ENCODE measurements at places on chromosomes 12 and 14.

GRCh38 chr12:28253161-28253641, 62.9 kb downstream of the CCDC91 start:
- peak; percentile 83 for DNase-seq

DNA sequence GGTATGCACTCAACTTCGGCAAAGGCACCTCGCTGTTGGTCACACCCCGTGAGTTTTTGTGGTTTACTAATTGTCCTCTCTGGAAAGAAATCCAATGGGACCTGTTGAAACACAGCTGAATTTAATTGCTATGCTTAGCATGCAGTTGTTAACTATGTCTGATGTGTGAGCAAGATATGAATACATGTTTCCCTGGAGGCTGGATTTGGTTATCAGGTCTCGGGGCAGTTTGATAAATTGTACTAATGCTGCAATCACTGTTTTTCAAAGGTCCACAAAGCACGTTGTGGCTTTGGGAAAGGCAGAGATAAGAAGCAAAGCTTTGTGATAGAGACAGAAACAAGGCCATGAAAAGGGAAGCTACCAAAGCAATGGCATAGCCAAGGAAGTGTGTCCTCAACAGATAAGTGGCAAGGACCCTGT, 91.3 kb downstream of the DAD1 start:
- no peak for DNase-seq

DNA sequence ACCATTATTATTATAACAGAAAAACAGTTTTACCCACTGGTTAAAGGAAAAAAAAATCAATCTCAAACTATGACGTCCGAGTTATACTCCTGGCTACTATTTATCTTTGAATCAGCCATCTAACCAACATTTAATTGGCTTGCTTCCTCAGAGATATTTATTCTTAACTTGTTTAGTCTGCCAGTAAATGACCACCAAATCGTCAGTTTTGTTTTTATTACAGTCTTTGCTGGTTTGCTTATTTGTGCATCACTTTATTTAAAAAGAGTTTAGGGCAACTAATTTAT, 71.2 kb downstream of the RASSF8 start:
- no peak for DNase-seq

DNA sequence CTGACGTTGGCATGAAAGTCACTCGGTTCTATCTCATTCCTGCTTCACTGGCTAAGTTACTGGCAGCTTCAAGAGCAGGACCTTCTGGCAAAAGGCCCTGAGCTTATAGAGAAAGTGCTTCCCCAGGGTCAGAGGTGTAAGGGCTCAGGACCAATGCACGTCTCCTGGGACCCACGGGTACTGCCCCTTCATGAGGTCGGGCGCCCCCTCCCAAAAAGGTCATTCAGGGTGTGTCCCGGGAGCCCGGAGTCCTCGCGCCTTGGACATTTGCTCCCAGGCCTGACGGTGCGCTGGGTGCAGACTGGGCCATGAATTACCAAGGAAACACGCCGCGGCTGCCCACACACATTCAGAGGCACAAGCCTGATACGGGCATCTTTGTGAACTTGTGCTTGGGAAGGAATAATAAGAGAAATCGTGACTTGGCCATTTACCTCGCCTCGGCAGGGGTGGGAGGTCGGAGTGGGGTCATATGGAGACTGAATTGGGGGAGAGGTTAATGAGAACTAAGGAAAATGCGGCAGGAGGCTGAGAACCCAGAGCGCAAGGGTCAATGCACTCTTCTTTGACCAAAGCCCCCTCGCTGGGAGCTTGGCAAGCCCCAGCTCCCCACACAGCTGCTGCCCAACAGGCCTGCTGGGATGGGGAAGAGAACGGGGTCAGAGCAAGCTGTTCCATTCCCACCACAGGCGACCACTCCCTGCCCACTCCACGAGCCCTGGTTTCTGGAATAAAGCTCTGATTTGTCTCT, 15.7 kb upstream of the SLC6A12 start:
- no peak for DNase-seq

DNA sequence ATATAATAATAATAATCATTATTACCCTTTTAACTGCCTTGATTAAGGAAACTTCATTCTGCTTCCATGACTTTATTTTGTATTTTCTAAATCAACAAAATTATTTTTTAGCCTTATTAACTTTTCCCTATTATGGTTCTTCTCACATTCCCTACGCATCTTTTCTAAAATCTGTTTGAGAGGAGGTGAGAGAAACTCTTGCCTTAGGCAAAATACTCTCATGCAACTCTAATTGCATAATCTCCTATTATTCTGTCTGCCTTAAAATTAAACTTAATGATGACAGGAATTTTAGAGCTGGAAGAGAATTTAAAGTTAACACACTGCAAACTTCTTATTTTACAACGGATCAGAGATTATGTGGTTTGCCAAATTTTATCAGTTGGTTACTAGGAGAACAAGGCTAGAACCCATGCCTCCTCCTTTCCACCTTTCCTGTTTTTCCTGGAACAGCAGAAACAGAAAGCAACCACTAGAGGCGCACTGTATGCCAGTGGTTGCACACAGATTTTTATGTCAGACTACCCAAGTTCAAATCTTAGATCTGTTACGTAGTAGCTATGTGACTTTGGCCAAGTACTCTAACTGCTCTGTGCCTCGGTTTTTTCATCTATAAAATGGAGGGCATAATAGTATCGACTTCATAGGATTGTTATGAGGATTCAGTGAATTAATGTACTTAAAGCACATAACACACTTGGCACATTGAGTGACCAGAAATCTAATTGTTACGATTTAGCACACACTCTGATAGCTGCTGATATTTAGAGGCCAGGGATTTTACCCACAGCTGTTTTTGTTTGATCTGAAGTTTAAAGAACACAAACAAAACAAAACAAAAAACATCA, 4.3 kb upstream of the BRMS1L start:
- peak; percentile 46 for DNase-seq

DNA sequence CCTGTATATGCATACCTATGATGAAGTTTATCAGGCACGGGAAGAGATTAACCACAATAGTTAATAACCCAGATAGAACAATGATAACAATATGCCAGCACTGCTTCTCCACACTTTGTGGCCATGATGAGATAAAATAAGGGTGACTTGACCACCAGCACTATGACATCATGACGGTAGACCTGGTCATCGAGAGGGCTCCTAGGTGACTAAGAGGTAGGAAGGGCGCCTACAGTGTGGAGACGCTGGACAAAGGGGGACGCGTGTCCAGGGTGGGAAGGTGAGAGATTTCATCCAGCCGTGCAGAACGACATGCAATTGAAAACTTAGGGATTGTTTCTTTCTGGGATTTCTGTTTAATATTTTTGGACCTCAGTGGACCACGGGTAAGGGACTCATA, 221.8 kb upstream of the RTL1 start:
- no peak for DNase-seq

- DNase-seq: no peak
These were observed 63.2 kb downstream of the PTCSC3 start for GRCh38 chr14:36113341-36113740.

- no peak for DNase-seq
These were observed 21.4 kb upstream of the SEL1L start for GRCh38 chr14:81555051-81555450.

GRCh38 chr12:122880155-122880667, 15.7 kb downstream of the VPS37B start:
- peak; percentile 88 for DNase-seq

- no peak for DNase-seq
These were observed 3.1 kb downstream of the BCAT1 start for GRCh38 chr12:24945845-24946244.

DNA sequence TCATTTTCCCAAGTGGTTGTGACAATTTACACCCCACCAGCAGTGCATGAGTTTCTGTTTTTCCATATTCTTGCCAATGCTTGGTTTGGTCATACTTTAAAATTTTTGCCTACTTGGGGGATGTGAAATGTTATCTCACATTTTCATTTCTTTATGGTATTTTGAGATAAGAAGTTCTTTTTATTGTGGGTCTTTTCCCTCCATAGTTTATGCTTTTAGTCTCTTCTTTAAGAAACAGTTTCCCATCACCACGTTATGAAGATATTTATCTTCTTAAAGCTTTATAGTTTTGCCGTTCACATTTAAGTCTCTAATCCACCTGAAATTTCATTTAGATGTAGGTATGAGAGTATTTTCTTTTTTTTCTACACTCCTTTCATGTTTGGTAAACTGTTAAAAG, 95.7 kb downstream of the PPM1A start:
- no peak for DNase-seq

DNA sequence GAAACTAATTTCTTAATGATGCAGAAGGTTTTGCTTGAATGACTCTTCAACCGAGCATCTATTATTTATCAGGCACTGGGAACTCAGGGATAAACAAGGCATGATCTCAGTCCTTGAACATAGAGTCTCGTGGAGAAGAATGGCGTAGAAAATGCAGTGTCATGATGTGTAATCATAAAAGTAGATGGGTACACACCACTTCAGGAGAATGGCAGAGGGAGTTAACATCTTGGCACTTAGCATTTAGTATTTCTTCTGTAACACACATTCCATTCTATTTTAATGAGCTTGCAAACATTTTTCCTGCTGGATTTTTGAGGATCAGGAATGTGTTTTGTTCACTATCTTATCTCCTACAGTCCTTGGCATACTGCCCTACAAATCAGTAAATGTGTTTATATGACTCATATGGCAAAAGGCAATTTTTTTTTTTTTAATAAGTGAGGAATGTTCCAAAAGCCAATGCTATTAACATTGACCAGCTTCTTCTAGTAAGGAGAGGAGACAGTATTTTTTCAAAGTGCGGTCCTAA, 3.8 kb downstream of the TXNRD1 start:
- peak; percentile 100 for DNase-seq

DNA sequence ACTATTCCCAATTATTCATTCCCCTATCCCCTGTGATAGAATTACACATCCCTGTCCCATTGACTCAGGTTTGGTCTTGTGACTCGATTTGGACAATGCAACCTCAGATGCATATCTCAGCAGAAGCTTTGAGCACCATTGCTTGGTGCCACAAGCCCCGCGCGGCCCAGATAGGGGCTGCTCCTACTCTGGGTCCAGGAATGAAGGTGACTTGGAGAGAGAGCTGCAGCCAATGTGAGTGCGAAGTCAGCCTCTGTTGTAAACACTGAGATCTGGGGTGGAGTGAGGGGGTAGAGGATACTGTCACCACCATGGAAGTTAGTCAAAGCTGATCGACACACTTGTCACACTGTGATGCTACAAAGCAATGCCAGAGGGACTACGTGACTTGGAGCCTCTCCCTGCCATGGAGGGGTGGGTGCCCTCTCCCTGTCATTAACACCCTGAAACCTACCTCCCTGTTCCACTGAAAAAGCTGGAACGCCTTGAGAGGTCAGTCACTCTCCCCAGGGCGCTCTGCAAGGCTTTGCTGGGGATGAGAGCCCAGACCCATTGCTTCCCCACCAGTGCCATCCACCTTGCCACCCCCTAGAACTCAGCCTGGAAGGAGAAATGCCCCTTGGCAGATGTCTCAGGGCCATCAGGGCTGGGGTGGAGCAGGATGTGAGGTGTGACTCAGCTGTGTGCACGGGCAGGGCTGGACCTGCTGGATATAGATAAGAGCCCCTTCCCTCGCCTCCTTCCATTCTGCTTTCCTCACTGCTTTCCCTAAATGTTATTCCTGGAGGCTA, 6.6 kb upstream of the PLEK2 start:
- peak; percentile 31 for DNase-seq

- no peak for DNase-seq
These were observed 891 bp downstream of the SPRYD4 start for GRCh38 chr12:56469007-56469930.
